Activated CD8-positive, alpha-beta T cell treated with anti-CD3 and anti-CD28 coated beads, Interleukin-2, amount 10 ng/mL, durations not matched to agents 7 days and 5 days (primary cell): ENCODE measurements at places on chromosomes 1 and 21. TPM values are rescaled to one million over a fixed set of nuclear protein-coding genes. Genes with fewer than 3 reads are reported as not detected.

GRCh38 chr1:54859700-54860391, 27.1 kb downstream of the DHCR24 start:
- H3K36me3 ChIP-seq, result peaks cover 61% of the 10 kb centered on the region
- DNase-seq, result no peak
- no peaks in the 10 kb centered on the region for H3K27me3 ChIP-seq
- H3K27ac ChIP-seq, result no peak overlapping the region
- peaks cover 21% of the 10 kb centered on the region for H3K4me1 ChIP-seq
- H3K4me3 ChIP-seq, result no peak overlapping the region

DNA sequence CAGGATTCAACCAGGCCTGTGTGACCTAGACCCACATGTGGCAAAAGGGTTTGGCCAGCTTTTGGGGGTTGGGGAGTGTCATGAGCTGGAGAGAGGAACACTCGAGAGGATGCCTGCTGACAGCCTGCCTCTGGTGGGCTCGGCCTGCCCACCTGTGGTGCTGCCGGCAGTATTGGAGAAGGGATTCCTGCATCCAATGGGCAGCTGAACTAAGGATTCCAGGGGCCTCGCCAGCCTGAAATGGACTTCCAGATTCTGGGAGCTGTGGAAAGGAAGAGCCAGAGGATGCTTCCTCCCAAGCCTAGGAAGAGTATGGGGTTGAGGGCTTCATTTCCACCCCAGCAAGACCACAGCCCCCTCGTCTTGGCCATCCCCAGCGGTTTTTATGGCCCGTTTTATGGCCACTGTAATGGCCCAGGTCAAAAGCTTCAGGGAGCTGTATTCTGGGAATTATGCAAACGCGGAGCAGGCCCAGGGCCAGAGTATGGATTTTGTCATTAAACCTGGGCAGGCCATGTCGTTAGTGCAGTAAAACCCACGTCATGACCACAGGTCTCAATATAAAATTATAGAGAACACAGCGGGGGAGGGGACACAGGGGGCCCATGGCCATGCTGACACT, 63.6 kb downstream of the TMEM53 start:
- H3K4me3 ChIP-seq, result no peak overlapping the region
- H3K27ac ChIP-seq, result no peak overlapping the region
- H3K36me3 ChIP-seq, result no peaks in the 10 kb centered on the region
- DNase-seq, result no peak
- H3K4me1 ChIP-seq, result no peaks in the 10 kb centered on the region

DNA sequence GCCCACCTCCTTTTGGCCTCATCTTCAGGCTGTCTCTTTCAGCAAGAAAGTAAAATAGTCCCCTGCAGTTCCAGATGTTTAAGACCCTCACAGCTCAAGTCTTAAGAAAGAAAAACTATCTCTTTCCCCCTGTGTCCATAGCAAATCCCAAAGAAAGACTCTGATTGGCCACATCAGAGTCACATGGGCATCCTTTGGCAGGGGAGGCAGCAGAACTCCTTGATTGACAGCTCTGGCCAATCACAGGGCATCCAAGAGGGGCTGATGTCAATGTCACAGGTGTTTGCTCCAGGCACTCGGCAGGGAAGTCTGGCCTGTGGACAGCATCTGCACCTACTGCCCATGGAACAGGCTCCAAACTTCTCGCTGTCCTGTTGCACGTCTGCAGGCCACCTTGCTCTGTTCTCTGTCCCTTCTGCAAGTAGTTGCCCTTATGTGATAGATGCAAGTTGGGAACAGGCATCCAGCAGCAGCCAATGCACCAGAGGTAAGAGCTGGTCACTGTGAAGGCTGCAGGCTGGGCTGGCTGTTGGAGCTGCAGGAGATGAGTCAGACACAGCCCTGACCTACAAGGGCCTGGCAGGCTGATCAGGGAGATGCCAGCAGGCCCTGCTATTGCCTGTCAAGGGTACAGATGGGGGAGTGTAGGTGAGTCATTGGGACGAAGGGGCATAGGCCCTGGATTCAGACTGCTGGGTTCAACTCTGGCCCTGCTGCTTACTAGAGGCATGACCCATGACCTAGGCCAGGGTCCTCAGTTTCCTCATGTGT, 96.8 kb upstream of the TMEM51 start:
- H3K4me1 ChIP-seq, result no peaks in the 10 kb centered on the region
- H3K36me3 ChIP-seq, result no peaks in the 10 kb centered on the region
- no peak overlapping the region for H3K4me3 ChIP-seq
- DNase-seq, result no peak
- no peak overlapping the region for H3K27ac ChIP-seq
- no peaks in the 10 kb centered on the region for H3K27me3 ChIP-seq

DNA sequence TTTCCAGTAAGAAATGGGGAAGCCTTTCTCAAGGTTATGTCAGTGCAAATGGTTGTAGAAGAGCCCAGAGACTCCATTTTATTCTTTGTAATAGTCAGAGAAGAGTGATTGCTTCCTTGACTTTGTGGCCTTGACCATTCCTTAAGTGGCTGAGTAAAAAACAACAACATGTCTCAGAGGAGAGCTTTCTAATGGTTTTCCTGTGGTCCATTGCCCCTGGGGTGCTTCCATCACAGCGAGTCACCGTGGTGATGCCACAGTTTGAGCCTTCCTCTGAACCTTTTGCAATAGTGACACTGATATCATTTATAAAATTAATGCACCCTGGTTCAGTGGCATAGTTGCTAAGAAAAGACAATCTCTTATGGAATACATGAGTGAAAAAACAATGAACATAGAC, 38.6 kb downstream of the PAPPA2 start:
- H3K4me1 ChIP-seq, result no peaks in the 10 kb centered on the region
- DNase-seq, result no peak
- H3K27ac ChIP-seq, result no peak overlapping the region
- no peak overlapping the region for H3K4me3 ChIP-seq

DNA sequence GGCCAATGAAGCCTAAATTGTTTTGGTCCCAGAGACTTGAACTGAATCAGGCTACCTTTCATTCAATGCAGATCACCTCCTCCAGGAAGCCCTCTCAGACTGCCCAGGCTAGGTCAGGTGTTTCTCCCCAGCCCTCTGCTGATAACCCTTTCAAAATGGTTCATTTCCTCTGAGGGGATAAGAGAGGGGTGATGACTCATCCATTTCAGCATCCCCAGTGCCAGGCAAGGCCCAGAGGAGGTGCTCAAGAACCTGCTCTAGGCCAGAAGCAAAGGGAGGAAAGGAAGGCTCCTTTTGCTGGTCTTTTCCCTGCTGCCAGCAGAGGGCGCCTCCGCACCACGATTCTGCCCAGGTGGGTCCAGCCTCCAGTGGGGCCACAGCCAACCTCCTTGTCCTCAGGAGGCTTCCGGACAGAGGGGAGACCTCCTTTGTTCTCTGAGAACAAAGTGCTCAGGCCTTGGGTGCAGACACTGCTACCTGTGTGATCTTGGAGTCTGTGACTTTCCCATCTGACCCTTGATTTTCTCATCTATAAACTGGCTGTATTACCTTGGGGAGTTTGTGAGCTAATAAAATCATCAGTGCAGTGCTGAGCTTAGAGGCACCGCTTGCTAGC, 45.3 kb upstream of the ARHGEF10L start:
- no peaks in the 10 kb centered on the region for H3K36me3 ChIP-seq
- no peak overlapping the region for H3K27ac ChIP-seq
- DNase-seq, result peak; percentile 75
- H3K4me1 ChIP-seq, result peaks cover 2% of the 10 kb centered on the region

Gene PLEKHG5
- total RNA-seq, result 2.8 TPM

- H3K27me3 ChIP-seq, result no peaks in the 10 kb centered on the region
- no peak overlapping the region for H3K27ac ChIP-seq
- H3K4me3 ChIP-seq, result no peak overlapping the region
- DNase-seq, result no peak
- H3K36me3 ChIP-seq, result no peaks in the 10 kb centered on the region
- no peaks in the 10 kb centered on the region for H3K4me1 ChIP-seq
Observed at GRCh38 chr21:18545908-18546307, 142.3 kb upstream of the TMPRSS15 start.

DNA sequence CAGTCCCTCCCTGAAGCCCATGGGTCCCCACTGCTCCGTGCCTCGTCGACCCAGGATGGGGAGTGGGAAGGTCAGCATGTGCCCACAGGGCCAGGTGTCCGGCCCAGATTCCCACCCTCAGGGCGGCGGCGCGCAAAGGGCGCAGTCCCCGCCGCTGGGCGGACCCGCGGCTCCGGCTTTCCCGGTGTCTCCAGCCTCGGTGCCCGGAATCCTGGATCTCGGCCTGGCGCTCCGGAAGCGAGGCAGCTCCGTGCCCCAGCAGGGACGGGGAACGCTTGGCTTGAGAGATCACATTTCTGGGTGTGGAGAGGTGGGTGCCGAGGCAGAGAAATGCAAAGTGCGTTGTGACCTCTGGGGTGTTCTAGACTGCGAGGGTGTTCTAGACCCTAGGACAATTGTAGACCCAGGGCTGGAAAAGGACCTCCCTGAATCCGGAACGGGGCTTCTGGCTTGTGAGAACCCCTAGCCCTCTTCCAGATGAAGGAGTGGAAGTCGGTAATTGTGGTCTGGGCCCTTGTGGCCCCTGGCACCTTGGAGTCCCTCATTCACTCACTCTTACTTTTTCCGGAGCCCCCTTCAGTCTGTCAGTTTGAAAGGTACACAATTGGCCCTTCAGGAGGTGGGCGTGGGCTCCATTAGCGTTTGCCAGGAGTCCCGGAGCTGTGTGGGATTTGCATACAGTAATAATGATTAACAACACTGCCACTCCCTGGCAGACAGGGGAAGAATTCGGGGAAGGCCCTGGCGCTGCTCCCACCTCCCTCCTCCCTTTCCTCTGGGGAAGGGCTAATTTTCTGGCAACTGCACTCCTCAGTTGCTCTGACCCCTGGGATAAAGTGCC, 1.6 kb upstream of the KCND3 start:
- peaks cover 70% of the 10 kb centered on the region for H3K27me3 ChIP-seq
- H3K4me1 ChIP-seq, result peaks cover 8% of the 10 kb centered on the region
- no peak overlapping the region for H3K4me3 ChIP-seq
- no peaks in the 10 kb centered on the region for H3K36me3 ChIP-seq
- no peak overlapping the region for H3K27ac ChIP-seq

GRCh38 chr21:44732956-44733355, 21.6 kb upstream of the TSPEAR start:
- no peaks in the 10 kb centered on the region for H3K36me3 ChIP-seq
- no peak for DNase-seq
- no peak overlapping the region for H3K27ac ChIP-seq

GRCh38 chr1:63664742-63665141, 71.5 kb downstream of the PGM1 start:
- DNase-seq, result no peak
- H3K4me3 ChIP-seq, result no peak overlapping the region
- no peaks in the 10 kb centered on the region for H3K27me3 ChIP-seq
- peaks cover 11% of the 10 kb centered on the region for H3K4me1 ChIP-seq
- no peak overlapping the region for H3K27ac ChIP-seq

Gene WNT4
- not detected for total RNA-seq

DNA sequence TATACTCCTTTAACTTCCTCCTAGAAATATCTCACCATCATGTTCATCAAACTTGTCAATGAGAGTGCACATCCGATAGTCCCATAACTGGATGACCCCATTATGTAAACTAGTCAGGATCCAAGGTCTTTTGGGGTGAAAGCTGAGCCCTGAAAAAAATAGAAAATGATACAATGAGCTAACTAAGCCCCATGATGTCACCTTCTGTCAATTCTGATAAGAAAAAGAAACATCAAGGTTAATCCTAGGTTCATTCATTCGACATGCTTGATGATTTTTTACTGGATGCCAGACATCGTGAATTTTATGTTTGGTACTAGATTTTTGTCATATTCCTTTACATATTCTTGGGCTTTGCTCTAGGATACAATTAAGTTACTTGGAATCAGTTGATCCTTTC, 2.9 kb downstream of the COPA start:
- no peaks in the 10 kb centered on the region for H3K27me3 ChIP-seq
- no peak overlapping the region for H3K27ac ChIP-seq
- H3K4me3 ChIP-seq, result no peak overlapping the region

- no peaks in the 10 kb centered on the region for H3K27me3 ChIP-seq
- no peaks in the 10 kb centered on the region for H3K36me3 ChIP-seq
- no peak overlapping the region for H3K27ac ChIP-seq
- no peak for DNase-seq
- H3K4me3 ChIP-seq, result no peak overlapping the region
Observed at GRCh38 chr1:90786709-90787108, 69.6 kb upstream of the BARHL2 start.

Gene CXADR
- total RNA-seq, result 0.34 TPM

Gene TFF3
- not detected for total RNA-seq

DNA sequence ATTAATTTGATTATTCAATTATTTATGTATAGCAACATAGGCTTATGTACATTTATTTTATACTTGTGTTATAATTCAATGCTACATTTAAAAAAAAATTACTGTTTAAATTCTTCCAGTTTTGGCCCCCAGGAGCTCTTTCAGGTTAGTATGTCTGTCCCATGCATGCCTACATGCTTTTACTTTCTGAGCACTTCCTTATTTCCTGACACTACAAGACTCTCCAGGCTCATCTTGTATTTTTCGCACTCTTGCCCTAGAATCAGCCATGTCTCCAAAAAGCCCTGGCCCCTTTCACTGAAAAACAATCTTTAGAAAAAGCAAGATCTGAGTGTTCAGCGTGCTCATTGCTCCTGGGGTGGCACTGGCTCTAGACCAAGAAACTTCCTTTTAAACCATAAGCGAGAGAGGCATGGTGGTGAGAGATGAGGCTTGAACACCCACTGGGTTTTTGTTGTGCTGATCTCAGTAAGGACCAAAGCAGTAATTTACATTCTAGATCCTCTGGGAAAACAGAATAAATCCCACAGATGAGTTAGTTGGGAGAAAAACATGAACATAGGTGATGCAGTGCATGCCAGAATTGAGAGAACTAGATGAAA, 95.0 kb downstream of the SLC30A10 start:
- no peaks in the 10 kb centered on the region for H3K36me3 ChIP-seq
- no peaks in the 10 kb centered on the region for H3K4me1 ChIP-seq
- H3K27ac ChIP-seq, result no peak overlapping the region
- no peaks in the 10 kb centered on the region for H3K27me3 ChIP-seq

- H3K4me1 ChIP-seq, result peaks cover 22% of the 10 kb centered on the region
- no peak overlapping the region for H3K27ac ChIP-seq
- peaks cover 2% of the 10 kb centered on the region for H3K36me3 ChIP-seq
- DNase-seq, result no peak
- no peak overlapping the region for H3K4me3 ChIP-seq
Observed at GRCh38 chr1:20992322-20993056, 184.2 kb downstream of the EIF4G3 start.
